ENCODE measurements at places on chromosomes 7 and 10.
A peak's percentile ranks its signal among the peaks of the same experiment; 100 is the strongest.

- no peak for DNase-seq
Measured at GRCh38 chr10:71816936-71817618, 34.0 kb downstream of the PSAP start.

- DNase-seq, result peak; percentile 67
Measured at GRCh38 chr10:96832721-96833219, 672 bp downstream of the LCOR start.

DNA sequence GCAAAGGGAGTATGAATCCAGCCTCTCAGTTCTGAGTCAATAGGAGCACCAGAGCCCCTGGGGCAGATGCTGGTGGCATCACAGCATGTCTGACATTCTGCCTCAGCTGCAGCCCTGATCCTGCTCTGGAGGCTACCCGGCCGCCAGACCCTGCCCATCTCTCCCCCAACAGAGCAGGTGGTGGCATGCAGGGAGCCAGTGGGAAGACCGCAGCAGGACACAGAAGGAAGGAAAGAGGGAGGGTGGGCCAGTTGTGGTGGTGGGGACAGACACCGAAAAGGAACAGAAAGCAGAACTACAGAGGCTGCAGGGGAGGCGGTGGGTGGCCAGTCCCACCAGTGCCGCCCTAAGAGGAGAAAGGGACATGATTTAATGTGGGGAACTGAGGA lies 35.3 kb downstream of the BLNK start:
- no peak for DNase-seq

DNA sequence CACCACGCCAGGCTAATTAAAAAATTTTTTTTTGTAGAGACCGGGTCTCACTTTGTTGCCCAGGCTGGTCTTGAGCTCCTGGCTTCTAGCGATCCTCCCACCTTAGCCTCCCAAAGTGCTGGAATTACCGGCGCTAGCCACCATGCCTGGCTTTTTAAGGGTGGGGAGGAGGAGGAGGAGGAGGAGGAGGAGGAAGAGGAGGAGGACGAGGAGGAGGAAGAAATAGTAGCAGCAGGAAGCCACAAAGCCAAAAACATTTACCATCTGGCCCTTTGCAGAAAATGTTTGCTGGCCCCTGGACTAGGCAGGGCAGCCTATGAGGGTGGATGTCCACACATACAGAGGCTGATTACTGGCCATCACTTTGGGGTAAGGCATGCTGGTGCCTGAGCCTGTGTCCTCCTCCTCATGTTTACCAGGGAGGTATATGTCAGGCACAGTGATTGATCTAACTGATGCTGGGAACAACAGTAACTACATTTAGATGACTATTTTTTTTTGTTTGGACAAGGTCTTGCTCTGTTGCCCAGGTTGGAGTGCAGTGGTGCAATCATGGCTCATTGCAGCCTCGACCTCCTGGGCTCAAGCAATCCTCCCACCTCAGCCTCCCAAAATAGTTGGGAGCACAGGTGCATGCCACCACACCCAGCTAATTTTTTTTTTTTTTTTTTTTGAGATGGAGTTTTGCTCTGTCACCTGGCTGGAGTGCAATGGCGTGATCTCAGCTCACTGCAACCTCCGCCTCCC lies 122.1 kb downstream of the HIP1 start:
- DNase-seq, result no peak

- no peak for DNase-seq
Measured at GRCh38 chr7:94375691-94376090, 19.0 kb upstream of the COL1A2 start.

- no peak for DNase-seq
Measured at GRCh38 chr7:10918093-10918590, 55.5 kb upstream of the PHF14 start.

DNA sequence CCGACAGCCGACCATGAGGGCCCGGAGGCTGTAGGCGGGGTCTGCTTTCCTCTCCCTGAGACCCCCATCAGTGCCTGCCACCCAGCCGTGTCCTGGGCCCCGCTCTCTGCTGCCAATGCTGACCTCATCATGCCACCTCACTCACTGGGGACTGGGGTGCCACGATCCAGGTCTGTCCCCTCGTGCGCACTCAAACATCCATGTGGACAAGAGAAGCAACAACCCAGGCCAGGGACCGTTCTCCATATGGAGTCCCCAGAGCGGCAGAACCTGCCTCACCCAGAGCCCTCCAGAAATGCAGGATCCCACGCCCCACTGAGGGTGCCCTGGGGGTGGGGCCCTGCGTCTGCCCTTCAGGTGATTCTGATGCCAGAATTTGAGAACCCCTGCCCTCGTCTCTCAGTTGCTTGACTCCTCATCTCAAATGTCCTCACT lies 210.0 kb upstream of the PPP2R2D start:
- no peak for DNase-seq

- no peak for DNase-seq
Measured at GRCh38 chr10:113566888-113567287, 14.0 kb downstream of the HABP2 start.

DNA sequence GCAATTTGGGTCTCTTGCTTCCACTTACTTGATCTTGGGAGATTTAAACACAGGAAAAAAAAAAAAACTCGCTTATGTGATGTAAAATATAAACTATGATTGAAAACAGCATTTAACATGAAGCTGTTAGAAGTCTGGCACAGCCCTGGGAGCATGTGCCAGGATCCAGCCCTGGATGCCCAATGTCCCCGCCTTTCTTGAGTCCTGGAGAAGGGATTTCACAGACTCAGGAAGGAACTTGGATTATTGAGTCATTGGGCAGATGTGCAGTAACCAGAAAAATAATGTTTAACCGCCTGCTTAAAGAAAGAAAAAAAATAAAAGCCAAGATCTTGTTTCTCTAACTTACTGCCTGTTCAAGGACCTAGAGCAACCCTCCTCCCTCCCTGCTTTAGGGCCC lies 3.7 kb upstream of the JCAD start:
- DNase-seq, result no peak

DNA sequence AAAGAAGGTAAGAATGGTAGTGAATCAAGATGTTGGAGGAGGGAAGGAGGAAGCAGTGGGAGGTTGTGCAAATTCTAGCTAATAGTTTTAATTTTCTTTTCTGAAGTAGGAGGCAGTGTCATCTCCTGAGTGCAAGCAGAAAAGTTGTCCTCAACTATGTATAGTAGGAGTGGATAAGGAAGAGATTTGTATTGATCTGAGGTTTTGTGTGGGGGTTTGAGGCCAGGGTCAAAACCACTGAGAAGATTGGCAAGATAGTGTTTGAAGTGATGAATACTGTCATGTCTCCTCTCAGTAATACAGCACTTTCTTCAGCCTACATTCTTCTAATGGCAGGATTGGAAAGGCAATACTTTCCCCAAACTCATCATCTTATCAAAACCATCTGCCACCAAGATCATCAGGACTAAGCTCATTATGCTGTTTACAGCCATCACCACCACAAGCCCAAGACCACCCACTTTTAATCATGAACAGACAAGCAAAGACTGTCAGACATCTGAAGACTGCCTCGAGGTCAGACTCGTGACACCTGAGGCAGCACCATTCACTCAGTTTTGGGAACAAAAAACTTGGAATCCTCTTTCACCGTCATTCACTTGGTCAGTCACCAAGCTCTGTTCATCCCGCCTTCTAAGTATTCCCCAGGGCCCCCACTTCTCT lies 1.5 kb upstream of the MIOS start:
- no peak for DNase-seq

GRCh38 chr10:103967448-103968071 lies 620 bp downstream of the SLK start:
- DNase-seq, result no peak

- no peak for DNase-seq
Measured at GRCh38 chr10:128936392-128936791, 530.6 kb upstream of the MGMT start.

DNA sequence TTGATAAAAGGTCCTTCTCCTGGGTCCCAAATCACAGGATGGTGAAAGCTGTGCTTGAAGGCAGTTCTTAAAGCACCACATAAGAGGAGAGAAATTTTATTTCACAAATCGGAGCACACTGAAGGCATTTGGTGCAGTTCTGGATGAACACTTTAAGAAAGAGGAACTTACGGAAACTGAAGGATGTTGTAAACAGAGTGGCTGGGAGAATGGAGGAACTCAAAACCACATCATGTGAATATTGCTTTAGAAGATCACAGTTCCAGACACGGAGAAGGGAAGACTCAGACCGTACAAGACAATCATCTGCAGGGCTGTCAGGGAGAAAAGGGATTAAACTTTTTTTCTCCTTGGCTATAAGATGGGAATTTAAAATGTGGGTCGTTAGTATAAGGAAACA lies 9.0 kb upstream of the GPR141 start:
- no peak for DNase-seq

GRCh38 chr7:129295015-129295423 lies 70.2 kb downstream of the AHCYL2 start:
- no peak for DNase-seq

DNA sequence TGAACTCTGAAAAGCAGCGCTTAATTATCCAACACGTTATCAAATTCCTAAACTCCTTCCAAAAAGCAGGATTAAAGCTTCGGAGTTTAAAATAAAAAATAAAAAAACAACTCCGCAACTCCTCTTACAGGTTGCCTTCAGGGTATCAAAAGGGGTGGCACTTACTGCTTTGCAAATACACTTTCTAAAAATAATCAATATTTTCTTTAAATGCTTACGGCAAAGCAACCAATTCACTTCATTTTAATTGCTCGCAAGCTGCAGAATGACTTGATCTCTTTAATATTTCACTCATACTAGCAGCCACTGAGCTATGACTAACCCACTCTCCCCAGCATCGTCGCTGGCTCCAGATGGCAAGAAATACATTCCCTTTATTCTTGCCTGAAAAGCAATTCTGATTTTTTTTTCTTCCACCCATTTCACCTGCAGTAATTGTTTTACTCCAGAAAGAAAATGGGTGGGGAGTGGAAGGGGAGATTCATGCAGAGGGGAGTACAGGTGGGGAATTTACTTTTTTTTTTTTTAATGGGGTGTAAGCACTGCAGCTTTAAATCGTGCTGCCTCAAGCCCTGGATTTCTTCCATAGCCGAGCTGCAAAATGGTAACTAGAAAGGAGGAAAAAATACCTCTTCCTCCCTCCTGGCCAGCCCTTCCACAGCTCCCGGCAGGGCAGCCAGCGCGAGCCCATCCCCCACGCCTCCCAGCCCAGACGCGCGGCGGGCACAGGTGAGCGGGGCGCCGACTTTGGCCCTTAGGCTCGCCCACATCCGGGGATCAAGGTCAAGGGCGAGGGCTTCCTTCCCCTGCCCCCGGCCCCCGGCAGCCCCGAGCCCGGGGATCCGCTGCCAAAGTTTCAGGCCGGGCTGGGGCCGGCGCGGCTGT lies 54.2 kb upstream of the FHIP2A start:
- no peak for DNase-seq

DNA sequence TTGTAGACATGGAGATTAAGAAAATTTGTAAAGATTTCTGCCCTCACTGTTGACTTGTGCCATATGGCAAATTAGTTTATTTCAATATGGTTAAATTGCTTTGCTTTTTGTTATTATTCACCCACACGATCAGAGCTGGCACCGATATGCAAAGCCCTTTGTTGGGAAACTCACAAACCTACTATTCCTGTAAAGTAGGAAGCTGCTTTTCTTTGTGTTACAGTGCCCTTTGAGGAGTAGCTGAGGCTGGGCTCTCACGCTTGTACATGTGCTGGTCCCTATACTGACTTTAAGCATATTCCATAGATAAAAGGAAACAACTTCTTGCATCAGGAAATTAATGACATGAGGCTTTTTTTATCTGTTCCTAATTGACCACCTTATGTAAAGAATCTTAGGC lies 17.6 kb upstream of the AOAH start:
- no peak for DNase-seq

GRCh38 chr10:117007080-117007479 lies 2.1 kb upstream of the SHTN1 start:
- DNase-seq, result no peak

- DNase-seq, result no peak
Measured at GRCh38 chr10:6737080-6737641, 157.1 kb upstream of the PRKCQ start.

- DNase-seq, result no peak
Measured at GRCh38 chr10:75814014-75814413, 382.6 kb downstream of the LRMDA start.

DNA sequence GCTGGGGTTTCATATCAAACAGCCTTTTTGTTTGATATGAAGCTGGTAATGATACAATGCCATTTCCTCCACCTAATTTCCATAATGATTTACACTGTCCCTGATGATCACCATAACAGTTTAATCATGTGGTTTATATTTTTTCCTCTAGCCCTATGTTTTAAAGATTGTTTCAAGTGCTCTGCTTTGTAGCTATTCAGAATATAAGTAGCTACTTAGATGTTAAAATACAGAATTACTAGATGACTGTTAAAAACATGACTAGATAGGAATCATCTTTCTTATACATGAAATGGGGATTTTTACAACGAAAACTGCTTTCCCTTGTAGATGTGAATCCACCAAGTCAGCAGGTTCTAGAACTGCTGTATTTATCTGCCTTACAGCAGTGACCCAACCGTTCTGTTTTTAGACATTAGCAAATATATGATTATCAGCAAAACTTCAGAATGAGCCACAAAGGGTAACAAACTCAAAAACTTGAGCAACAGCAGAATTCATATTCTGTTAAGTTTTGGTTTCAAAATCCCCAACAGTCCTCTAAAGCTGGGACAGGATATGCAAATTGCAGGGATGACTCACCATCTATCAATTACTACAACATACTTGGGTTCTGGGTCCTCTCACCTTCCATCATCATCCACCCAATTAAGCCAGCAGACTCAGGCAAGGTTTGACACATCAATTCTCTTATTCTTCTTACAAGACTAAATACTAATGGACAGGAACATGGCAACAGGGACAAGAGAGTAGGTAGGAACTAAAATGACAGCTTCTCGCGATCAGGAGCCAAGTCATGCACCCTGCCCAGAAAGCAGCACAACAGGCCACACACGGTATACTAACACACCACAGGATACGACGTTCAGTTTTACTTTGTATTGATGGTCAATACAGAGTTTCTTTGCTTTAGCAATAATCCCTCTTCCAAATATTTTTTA lies 83.9 kb downstream of the PIP4K2A start:
- DNase-seq, result no peak

- no peak for DNase-seq
Measured at GRCh38 chr10:129853562-129853903, 110.5 kb downstream of the EBF3 start.

DNA sequence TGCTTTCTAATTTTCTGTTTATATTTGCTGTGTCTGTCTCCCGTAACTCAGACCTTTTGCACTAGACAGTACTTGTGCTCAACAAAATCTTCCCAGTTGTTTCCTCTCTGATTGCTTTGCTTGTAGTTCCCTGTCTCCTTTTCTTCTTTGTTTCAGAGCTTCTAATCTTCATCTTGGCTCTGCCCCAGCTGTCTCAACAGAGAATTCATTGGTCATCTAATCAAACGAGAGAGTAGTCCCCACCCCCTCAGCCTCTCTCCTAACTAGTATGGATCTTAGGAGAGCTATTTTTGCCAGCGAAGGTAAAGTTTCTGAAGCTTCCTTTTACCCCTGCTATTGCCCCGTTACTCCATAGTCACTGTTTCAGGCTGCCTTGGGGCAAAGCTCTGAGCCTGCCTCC lies 32.8 kb downstream of the SLC26A4 start:
- no peak for DNase-seq

DNA sequence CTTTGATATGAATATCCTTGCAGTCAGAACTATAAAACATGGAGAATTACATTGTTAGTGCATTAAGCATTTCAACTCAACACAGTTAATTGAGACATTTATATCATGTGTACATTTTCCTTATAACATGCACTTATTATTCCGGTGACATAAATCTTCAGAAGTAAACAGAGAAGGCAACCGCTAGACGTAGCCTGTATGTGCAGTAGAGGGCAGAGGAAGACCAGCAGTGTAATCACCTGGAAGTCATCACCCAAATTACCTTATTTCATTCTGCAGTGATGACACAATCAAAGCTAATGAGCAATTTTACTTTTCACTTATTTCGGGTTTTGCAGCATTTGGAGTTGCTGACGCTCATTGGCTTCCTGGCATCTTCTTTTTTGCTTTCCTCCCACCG lies 394.6 kb downstream of the SDK1 start:
- DNase-seq, result no peak

Measured in lower leg skin (tissue), 4 donors.